GM12865 (cell line): ENCODE measurements at places on chromosomes 12 and 14.

GRCh38 chr12:54479421-54479820, 6.0 kb upstream of the GTSF1 start:
- DNase-seq, result no peak

GRCh38 chr14:49306152-49306751, 279.9 kb downstream of the RPS29 start:
- DNase-seq, result peak; percentile 17

- no peak for DNase-seq
Observed at GRCh38 chr12:68839183-68840147, 31.5 kb downstream of the MDM2 start.

GRCh38 chr12:49212572-49212971, 23.7 kb upstream of the TUBA1A start:
- DNase-seq, result no peak

- DNase-seq, result no peak
Observed at GRCh38 chr12:117093918-117094630, 5.1 kb downstream of the TESC start.

GRCh38 chr12:80763874-80764273, 47.2 kb downstream of the MYF5 start:
- peak; percentile 70 for DNase-seq

DNA sequence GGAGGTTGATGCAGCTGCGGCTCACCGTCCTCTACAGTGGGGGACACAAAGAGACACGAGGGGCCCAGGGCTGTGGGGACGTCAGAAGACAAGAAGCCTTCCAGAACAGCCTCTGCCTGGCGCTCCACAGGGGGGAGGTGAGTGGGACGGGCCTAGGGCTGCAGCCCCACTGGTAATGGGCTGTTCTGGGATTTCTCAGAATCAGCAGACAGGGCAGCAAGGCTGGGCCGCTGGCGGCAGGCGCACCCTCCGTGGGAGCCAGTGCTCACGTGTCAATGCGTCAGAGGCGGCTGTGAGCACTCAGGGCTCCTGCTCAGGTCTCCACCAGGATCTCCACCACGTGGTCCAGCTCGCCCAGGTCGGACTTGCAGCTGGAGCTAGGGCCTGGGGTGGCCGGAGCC, 10.0 kb downstream of the CDCA4 start:
- no peak for DNase-seq

DNA sequence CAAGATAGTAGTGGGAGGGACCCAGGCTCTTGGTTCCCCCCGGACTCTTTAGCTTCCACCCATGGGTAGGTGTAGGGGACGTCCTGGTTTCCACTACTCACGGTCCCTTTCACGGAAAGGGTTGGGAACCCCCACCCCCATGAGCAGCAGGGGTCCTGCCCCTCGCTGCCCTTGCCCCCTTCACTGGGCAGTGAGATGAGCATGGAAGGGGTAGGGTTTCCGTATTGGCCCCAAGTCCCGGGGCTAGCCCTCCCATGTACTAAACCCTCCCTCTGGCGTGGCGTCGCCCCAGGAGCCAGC, 12.7 kb downstream of the AGAP2 start:
- no peak for DNase-seq

DNA sequence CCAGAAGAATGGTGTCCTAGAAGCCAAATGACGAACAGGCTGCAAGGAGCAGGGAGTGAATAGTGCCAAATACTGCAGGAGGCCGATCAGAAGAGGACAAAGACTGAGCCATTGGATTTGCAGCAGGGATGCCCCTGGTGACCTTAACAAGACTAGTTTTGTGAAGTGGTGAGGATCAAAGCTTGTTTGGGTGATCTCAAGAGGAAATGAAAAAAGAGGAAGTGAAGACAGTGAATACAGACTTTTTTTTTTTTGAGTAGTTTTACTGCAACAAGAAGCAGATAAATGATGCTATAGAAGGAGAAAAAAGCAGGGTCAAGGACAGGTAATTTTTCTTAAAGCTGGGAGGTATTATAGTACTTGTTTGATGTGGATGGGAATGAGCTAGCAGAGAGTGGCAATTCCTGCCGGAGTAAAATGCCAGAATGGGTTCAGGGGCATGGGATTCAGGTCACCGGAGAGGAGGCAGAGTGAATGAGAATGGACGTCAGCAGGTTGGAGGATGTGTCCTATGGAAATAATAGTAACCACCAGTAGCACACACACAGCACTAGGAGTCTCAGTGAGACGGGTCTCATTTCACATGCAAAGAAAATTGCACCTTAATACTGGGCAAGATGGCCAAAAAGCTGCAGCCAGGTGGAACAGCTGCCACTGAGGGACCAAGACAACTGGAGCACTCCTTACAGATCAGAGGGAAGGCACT, 345.8 kb upstream of the CCDC196 start:
- DNase-seq, result peak; percentile 58

DNA sequence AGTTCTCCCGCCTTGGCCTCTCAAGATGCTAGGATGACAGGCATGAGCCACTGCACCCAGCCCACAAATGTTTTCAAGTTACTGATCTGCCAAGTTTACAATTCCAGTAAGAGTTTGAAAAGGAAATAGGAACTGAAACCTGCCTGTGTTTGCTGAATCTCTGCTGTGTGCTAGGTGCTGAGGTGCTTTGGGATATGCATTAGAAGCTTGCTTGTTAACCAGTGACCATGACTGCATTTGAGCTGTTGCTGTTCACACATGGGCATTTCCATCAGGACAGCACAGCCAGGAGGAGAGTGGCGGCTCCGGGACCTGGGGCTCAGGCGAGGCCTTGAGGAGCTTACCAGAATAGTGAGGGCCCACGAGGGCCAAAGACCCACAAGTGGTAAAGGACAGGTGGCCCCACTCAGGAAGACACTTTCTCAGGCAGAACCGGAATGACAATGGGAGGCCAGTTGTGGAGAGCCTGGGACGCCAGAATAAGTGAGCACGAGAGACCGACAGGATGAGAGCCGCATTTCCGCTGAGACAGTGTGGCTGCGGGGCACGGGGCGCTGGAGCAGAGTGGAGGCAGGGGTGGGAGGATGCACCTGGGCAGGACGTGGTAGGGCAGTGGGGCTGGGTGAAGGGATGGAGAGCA, 54.5 kb upstream of the MMP17 start:
- DNase-seq, result peak; percentile 88

DNA sequence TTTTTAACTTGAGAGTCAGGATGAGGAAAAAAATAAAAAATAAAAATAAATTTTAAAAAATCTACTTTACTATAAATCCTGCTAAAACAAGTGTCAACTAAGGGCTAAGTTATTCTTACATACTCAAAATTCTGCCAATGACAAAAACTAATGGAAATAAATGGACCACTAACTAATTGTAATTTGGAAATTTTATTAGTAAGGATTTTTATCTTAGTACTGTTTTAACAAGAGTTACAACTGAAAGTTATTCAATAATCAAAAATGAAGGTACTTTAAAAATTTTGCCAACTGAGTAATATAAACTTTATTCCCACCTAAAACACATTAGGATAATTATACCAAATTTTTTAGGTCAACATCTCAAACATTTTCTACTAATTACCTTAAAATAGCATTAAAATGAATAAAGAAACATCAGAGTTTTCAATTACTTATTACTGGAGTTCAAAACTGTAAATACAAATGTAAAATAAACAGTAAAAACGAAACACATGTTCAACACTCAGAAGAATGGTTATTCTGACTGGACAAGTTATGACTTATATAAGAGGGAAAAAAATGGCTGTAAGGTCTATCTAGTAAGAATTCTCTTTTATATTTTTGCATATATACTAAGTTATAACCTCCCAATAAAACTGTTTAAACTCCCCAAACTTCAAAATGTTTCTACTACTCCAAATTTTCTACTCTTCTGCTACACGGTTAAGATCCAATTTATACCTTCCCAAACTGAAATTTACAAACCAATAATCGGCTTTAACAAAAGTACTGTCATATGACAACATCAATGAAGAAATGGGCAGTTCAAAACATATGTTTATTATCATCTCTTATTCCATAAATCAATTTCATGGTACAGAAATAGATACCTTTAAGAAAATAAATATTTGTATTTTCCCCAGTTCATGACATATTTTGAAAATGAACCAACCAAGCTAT, 2.7 kb downstream of the HECTD1 start:
- peak; percentile 19 for DNase-seq

GRCh38 chr14:105986894-105987284, 460.5 kb downstream of the TMEM121 start:
- DNase-seq, result no peak

DNA sequence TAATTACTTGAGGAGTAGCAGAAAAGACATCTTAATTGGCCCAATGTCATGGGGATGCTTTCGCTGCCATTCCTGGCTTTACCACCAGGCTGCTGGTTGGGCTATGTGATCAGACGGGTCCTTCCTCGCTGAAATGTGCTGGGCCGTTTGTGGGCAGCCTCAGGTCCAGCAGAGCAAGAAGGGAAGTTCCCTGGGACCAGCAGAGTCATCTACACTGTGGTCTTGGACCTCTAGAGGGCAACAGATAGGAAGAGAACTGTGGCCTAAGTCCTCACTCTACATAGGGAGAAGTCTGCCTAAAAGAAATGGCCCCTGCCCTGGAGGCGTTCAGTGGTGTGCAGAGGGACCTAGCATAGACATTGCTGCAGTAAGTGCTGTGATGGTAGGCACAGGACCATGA, 10.9 kb downstream of the EVL start:
- DNase-seq, result peak; percentile 61

GRCh38 chr12:66978802-66979201, 290.4 kb upstream of the CAND1 start:
- DNase-seq, result no peak

DNA sequence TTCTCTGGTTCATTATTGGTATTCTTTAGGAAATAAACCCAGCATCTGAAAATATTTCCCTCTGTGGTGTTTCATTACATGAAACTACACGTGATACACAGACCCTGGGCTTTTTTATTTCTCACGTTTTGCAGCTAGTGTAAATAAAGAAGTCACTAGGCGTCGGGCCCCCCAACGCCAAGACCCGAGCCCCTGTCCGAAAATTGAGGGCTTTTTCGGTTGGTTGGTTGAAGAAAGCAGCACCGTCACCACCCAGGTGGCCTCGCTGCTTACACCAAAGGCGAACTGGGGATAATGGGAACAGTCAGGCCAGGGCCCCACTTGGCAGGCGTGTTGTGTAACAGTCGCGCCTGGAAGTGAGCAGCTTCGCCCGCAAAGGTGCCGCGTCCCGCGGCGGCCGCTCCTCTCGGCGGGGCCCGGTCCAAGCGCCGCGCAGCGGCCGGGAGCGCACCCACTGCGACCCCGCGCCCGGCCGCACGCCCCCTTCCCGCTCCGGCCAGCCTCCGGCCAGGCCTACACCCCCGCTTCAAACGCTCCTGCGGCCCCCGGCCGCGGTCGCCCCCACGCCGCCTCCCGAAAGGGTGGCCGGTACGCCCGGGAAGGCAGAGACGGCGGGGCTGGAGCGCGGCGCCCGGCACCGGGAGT, 1.2 kb downstream of the DUSP16 start:
- DNase-seq, result peak; percentile 60

DNA sequence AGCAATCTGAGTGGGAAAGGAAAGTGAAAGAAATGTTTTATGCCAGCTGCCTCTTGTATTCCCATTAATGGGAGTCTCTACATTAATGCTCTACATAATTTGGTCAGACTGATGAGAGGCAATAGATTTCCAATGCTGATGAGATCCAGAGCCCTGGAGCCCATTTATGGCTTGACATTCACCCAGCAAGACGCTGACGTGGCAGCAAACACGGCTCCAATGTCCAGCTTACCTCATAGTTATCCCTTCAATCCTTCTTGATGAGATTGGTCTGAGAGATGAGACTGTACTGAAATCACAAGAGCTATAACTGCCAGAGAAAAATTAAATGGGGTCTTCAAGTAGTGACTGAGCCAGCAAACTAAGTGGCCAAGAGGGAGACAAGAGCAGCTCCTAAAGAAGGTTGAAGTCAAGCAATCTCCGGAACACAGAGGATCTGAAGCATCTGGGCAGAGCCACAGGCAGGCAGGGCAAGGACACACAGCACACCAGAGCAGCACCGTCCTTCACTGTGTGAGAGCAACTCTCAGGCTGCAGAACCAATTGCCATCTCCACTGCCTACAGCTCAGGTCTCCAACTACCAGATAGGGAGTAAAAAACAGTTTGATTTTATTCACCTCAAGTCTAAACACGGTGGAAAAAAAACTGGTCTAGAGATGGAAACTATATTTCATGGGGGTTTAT, 7.3 kb upstream of the MYO1A start:
- DNase-seq, result no peak

- DNase-seq, result no peak
Observed at GRCh38 chr12:48084066-48084465, 21.8 kb downstream of the SENP1 start.

- DNase-seq, result no peak
Observed at GRCh38 chr12:76199808-76200207, 115.3 kb upstream of the NAP1L1 start.

DNA sequence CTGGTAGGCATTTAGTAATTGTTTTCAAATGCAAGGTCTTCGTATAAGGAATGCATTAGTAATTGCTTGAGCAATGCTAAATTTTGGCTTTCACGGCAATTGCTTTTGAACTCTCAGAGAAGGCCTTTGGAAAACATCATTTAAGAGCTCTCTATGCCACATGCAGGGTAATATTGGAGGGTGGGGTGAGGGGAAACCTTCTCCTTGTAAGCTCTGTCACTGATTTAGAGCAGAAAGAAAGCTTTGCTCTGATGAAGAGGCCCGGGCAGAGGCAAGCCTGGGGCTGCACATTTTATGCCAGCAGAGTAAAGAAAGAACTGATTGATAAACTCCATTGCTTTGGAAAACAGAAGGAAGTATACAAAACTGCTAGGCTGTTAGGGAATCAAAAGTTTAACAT, 70.9 kb downstream of the TRIM9 start:
- DNase-seq, result no peak

GRCh38 chr12:1696800-1697199, 5.9 kb downstream of the ADIPOR2 start:
- DNase-seq, result no peak

GRCh38 chr12:2233034-2233433, 180.2 kb downstream of the CACNA1C start:
- no peak for DNase-seq

DNA sequence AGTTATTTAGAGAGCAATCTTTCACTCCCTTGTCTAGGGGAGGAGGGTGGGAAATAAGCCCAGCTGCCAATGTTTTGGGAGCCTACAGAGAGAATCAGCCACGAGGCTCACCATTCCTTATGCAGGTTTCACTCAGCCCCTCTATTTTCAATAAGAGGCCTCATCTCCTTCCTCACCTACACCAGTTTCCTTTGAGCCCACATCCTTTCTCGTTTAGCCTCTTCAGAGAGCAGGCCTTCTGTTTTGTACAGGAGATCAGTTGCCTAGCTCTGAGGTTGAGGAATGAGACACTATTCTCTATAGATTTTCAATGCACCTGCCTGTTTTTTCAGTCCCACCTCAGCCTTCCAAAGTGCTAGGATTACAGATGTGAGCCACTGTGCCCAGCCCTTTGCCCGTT, 17.9 kb downstream of the SNAPC1 start:
- DNase-seq, result peak; percentile 57

GRCh38 chr12:9692909-9693308, 23.4 kb downstream of the CLEC2D start:
- no peak for DNase-seq

GRCh38 chr14:103347091-103347815, 13.2 kb downstream of the EIF5 start:
- no peak for DNase-seq

DNA sequence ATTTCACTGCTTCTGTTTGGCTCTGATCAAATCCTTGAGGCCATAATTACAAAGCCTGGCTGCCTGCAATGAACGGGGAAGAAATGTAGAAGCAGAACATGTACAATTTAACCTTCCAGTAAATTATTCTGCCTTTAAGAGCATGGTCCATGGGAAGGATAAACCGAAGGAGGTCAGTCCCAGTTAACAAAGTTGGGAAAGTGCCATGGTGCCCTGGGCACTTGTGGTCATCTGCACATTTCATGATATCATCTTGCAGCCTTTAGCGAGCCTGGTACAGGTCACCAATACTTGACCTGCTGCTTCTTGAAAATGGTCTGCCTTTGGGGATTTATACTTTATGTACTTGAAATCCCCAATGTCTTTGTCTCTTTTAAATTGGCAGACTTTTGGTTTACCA, 175.9 kb upstream of the KITLG start:
- DNase-seq, result no peak
